ENCODE measurements at places on chromosomes 12 and 14.

GRCh38 chr12:104339663-104340062 lies 36.1 kb downstream of the EID3 start:
- no peak for DNase-seq

DNA sequence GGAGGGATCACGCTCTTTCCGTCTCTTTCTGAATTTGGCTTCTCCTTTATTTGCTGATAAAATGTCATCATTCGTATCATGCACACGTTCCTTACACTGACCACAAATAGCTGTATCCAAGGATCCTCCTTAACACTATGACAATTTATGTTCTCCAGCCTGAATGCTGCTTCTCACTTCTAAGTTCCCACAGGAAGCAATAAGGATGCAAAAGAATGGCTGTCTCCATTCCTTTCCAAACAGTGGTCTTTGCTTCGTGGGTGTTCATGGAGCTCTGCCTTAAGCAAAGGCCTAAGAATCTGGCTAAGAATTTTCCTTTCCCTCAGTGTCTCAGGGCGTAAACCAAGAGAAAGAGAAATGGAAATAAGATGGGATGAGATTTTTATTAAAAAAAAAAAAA lies 200.2 kb downstream of the ITPR2 start:
- DNase-seq: no peak

DNA sequence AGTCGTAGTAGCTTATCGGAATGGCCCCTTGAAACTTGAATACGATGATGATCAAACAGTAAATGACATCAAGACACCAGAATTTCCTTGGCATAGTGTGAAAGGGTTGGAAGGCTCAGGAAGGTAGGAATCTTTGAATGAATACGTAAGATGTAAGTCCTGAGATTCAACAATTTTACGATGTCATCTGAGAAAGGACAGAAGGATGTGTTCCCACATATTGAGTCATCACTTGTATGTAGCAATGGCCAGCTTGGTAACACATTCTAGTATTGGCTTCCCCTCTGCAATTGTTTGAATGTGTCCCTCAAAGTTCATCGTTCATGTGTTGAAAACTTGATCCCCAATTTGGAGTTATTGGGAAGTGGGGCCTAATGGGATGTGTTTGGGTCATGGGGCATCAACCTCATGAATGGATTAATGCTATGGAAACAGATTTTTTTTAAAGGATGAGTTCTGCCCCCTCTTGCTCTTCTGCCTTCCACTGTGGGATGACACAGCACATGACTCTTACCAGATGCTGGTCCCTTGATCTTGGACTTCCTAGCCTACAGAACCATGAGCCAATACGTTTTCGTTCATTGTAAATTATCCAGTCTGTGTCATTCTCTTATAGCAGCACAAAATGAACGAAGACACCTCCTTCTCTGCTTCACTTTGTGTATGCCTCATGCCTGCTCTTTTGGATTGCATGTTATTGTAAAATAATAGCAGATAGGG lies 284.6 kb downstream of the BCAT1 start:
- DNase-seq: no peak

DNA sequence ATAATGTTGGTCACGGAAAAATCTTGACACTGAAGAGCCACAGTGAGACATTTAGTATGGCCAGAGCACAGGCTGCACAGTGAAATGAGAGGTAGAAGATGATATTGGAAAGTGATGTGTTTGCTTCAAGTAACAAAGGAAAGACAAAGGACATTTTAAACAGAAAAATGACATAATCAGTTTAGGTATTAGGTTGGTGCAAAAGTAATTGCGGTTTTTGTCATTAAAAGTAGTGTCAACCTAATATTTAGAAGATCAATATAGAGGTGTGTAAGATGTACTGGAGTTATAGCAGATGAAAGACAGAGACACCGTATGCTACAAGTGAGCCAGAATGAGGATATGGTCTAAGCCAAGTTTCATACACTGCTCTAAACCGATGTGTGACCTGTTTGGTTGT lies 253.0 kb upstream of the PPFIA2 start:
- no peak for DNase-seq

- DNase-seq: no peak
Measured at GRCh38 chr12:20501958-20502357, 133.6 kb downstream of the PDE3A start.

DNA sequence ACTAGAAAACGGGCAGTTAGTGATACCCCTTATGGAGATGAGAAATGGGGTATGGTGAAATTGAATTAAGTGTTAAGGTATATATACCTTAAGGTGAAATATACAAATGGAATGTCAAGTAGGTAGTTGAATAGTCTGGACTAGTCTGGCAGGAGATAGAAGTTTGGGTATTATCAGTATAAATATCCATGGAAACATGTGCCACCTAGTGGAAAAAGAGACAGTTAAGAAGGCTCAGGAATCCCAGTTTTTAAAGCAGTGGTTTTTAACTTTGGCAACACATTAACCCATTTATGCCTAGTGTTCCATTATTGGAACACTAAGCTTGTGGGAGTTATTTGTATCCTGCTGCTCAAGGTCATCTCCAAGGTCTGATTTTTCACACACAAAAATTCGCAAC lies 38.6 kb upstream of the TPH2 start:
- DNase-seq: no peak

GRCh38 chr12:111024205-111024801 lies 103.9 kb upstream of the MYL2 start:
- no peak for DNase-seq

- no peak for DNase-seq
Measured at GRCh38 chr12:80056845-80057244, 42.5 kb upstream of the OTOGL start.

DNA sequence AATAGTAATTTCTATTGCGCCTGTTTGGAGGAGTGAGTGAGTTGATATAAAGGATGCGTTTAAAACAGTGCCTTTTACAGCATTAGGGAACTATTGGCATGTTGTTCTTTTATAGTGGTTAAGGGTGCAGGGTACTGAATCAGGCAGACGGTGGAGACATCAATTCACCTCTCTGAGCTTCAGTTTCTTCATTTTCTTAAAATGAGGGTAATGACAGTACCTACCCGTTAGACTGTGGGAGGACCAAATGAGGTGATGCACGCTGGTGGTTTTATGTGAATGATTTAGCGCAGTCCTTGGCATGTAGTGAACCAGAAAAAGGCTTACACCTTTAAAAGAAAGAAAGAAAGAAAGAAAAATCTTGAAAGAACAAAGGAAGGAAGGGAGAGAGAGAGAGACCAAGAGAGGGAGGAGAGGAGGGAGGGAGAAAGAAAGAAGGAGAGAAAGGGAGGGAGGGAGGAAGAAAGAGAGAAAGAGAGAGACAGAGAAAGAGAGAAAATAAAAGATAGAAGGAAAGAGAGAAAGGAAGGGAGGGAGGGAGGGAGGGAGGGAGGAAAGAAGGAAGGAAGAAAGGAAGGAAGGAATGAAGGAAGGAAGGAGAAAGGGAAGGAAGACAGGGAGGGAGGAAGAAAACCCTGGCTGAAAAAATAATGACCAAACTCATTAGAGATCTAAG lies 22.2 kb upstream of the CCND2 start:
- DNase-seq: no peak

DNA sequence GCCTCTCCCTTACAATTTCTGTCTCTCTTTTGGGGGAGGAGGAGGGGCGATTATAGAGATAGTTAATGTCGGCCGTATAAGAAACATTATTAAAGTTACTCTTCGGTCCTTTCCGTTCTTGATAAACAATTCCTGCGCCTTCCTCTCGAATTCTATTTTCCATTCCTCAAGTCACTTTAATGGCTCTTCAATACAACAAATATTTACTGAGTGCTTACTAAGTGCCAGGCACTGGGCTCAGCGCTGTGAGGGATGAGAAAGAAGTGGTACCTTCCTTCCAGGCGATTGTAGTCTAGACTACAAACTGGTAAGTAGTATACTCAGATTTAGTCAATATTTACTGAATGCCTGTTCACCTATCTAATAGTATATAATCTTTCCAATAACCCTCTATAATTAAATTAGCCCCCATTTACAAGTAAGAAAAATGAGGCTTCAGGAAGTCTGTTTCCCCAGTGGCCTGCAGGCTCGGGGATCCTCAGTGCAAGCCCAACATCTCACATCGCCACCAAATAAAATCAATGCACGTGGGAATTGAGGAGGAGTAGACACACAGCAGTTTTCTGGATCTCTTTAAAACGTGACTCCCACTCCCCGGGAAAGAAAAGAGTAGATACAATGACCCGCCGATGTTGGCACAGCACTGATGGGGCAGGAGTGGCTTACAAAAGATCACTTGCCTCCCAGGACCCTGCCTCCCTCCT lies 589 bp upstream of the ZNF219 start:
- no peak for DNase-seq

DNA sequence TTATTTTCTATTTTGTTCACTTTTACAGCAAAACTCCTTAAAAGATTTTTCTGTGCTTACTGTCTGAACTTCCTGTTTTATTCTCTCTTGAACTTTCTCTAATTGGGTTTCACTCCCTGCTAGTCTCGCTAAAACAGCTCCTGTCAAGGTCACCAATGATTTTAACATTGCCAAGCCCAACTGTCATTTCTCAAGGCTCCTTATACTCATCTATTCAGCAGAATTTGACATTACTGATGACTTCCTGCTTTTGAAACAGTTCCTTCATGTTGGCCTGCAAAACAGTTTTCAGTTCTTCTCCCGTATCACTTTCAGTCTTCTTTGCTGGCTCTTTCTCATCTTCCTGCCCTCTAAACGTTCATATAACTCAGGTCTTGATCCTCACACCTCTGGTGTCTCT lies 268.5 kb upstream of the USP15 start:
- DNase-seq: no peak

- DNase-seq: no peak
Measured at GRCh38 chr14:100738704-100739131, 12.0 kb downstream of the DLK1 start.

- DNase-seq: no peak
Measured at GRCh38 chr12:104809251-104809650, 148.8 kb downstream of the SLC41A2 start.

GRCh38 chr12:48985475-48985897 lies 7.4 kb downstream of the WNT1 start:
- no peak for DNase-seq

GRCh38 chr12:52160200-52160599 lies 31.6 kb downstream of the KRT80 start:
- no peak for DNase-seq

DNA sequence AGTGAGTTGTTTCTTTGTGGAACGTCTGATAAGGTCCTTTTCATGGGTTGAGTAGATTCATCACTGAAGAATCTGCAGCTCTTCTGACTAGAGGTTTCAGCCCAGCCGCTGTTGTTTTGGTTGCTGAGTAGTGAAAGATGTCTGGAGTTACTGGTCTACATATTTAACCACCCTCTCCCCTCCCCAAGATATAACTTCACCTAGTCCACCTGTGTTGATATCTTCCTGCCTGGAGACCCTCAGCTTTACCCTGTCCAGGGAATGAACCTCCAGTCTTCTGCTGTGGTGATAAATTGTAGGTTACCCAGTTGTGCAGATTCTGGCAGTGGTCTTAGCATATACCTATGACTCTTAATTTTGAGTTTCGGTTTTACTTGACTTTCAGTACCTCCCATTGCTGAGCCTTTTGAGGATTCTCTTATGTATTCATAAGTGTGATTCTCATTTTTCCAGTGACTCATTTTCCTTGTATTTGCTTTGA lies 62.9 kb downstream of the CCDC91 start:
- DNase-seq: no peak

- no peak for DNase-seq
Measured at GRCh38 chr12:116651089-116651488, 86.8 kb downstream of the SPRING1 start.

- DNase-seq: no peak
Measured at GRCh38 chr12:105813201-105813600, 325.6 kb downstream of the NUAK1 start.

DNA sequence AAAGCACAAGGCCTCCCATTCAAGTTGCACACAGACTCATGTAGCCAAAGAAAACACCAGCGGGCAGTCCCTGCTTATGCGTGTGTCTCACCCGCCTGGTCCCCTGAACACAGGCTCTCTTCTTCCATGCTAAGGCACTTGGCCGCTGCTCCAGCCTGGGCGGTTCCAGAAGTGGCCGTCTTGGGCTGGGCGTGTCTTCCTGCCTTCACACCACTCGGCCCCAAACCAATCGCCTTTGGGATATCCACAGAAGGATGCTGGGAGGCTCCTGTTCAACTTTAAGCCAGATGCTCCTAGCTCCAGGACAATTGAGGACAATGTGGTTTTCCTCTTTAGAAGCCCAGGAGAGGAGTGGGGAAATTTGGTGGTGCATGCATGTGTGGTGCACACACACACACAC lies 2.2 kb downstream of the SCARB1 start:
- no peak for DNase-seq

DNA sequence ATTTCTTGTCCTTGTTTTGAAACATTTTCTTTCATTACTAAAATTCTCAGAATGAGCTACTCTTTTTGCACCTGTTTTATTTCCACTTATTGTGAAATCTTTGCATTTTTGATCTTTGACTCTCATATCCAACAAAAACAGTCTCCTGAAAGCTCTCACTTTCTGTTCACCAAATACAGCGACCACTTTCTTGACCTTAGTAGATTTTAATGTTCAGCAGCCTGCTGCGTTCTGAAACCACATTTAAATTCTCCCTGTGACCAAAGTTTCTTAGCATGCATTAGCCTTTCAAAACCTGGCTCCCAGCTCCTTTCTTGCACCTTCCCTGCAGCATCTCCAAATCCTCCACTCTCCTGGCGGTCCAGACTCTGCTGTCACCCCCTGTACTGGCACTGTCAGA lies 404.4 kb upstream of the PDE3A start:
- no peak for DNase-seq

- no peak for DNase-seq
Measured at GRCh38 chr14:95432144-95433093, 84.0 kb downstream of the SYNE3 start.

DNA sequence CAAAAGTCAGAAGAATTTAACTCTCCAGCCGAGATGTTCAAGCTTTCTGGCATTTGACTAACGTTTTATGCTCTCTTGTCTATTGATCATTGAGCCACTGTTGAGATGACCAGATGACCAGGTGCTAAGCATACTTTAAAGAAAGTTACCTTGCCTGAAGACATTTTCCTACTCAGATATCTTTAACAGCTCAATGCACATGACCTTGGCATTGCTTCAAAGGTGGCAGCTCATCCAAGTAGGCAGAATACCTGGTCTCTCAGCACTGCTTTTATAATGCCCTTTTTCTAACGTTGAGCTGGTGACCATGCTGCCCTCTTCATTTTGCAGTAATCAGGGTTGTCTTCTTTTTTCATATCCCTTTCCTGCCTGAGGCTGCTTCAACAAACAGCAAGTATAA lies 358.1 kb downstream of the RAD51B start:
- DNase-seq: no peak

GRCh38 chr14:100587763-100588411 lies 670 bp upstream of the BEGAIN start:
- no peak for DNase-seq

Data from SIG-M5 (cell line).